NCI-H2081 treated with DMSO at 0.1 percent for 48 hours (cell line): ENCODE measurements at places on chromosomes 2 and 18.
A peak's percentile ranks its signal among the peaks of the same experiment; 100 is the strongest.

- no peak for DNase-seq
Observed at GRCh38 chr2:45180033-45180746, 170.9 kb upstream of the SIX2 start.

DNA sequence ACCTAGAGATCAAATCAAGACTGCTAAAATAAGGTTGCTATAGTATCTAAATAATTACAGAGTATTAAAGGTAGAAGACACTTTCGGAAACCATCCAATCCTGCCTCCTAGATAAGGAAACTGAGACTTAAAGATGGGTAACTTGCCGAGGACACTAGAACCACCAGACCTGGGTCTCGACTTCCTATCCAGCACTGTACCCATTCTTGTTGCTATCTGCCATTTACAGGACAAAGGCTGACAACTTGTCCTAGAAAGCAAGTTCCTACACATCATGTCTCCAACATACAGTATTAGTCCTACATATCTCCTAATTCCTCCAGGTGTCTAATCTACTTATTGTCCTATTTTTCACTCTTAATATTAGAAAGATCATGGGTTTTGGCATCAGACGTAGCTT lies 37.7 kb downstream of the TRAK2 start:
- DNase-seq, result no peak

GRCh38 chr18:51098082-51098481 lies 68.1 kb downstream of the SMAD4 start:
- DNase-seq, result no peak

- DNase-seq, result no peak
Observed at GRCh38 chr2:98127229-98127989, 40.4 kb downstream of the VWA3B start.

DNA sequence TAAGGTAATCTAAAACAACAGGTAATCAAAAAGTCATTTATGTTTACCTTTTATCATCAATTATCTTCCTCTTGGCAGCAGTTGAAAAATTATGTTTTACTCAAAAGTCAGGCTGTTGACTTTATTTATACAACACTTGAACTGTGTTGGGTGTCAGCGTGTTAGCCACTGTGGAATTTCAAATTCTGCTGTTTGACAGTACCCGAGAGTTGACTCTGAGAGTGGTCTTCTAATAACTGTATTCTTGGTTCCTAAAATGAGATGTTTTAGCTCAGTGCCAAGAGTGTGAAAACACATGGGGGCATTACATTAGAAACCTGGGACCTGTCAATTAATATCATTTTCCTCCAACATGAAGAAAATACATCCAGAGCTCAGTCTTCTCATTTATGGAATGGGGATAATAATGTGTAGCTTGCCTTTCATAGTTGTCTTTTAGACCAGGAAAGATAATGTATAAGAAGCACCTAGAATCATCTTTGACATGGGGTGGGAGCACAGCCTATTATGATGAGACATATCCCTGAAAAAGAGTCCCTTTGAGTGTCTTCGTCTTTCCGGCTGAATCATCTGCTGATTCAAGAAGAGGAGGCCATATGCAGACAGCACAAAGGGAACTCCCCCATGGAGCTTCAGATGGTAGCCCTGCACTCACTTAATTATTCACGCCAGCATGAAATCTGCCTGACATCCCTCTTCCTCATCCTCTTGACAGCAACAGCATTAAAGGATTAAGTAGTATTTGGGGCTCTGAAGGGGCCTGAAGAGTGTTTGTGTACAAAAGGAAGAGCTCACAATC lies 89.1 kb downstream of the AFF3 start:
- no peak for DNase-seq

DNA sequence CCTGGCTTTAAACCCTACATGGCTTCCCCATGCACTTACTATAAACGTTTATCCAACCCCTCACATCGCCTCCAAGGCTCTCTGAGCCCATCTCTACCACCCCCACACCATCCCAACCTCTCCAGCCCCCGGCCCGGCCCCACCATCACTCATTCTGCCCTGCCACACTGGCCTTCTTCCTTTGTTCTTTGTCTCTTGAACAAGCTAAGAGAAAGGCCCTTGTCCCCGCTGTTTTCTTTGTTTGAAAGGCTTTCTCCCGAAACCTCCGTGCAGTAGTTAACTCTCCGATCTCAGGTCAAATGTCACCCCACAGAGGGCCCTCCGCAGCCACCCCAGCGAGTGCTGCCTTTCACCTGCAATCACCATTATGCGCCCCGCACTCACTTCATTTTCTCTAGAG lies 100.4 kb downstream of the AFF3 start:
- DNase-seq, result no peak

DNA sequence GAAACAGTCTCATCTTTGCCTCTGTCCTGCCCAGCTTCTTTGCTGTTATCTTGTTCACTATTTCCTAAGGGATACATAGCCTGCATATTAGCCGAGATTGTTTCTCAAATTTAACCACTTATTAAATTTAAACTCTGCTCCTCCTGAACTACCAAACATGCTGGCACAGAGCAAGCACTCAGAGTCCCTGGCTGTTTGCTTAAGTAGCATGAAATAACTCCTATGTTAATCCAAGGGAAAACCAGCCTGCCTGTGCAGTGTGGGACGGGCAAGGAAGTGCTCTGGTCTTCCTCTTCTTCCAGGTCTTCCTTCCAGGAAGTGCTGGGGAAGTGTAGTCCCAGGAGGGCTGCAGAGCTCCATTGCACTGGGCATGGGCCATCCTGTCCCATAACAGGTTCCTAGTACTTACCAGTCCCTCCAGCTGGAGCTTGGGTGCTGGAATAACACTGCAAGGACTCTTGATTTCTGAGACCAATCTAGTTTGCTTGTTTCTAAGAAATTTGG lies 95.9 kb upstream of the IL1R2 start:
- no peak for DNase-seq

DNA sequence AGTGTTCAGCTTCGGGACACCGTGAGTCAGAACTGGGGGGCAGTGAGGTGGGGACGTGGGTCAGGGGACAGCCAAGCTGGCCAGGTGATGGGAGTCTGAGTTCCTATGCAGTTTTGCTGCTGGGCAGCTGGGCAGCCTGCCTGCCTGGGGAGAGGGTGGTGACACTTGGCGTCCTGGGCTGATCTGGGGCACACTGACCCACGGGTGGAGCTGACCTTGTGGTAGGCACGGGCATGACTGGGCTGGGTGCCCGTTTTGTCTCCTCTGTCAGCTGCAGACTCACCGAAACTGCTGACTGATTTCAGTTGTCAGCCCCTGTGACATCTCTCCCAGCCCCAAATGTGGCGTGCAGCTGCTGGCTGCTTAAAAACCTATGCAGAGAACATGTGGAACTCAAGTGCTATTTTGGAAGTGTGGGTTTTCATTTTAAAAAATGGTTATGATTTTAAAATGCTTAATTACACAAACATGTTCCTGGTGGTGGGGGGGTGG lies 32.6 kb upstream of the E2F6 start:
- no peak for DNase-seq

- DNase-seq, result no peak
Observed at GRCh38 chr2:98736464-98736889, 5.5 kb upstream of the MGAT4A start.

GRCh38 chr2:65212115-65212514 lies 15.5 kb upstream of the ACTR2 start:
- DNase-seq, result no peak

GRCh38 chr2:118091631-118092030 lies 3.4 kb downstream of the INSIG2 start:
- no peak for DNase-seq

DNA sequence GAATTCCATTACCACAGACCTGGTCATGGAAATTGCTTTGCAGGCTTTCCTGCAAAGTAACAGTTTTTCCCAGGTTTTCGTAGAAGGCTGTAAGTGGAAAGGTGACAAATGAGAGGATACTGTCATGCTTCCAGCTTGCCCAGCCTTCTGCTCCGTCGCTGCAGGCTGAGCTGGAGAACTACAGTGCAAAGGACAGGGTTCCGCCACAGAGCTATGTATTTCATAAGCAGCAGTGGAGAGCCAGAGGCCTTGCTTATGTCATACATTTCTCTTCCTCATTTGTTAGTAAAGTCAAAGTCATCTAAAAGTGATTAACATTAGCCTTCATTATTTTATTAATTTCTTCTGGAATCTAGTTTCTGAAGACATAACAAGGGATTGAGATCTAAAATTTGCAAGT lies 72.9 kb upstream of the RBM44 start:
- DNase-seq, result no peak

DNA sequence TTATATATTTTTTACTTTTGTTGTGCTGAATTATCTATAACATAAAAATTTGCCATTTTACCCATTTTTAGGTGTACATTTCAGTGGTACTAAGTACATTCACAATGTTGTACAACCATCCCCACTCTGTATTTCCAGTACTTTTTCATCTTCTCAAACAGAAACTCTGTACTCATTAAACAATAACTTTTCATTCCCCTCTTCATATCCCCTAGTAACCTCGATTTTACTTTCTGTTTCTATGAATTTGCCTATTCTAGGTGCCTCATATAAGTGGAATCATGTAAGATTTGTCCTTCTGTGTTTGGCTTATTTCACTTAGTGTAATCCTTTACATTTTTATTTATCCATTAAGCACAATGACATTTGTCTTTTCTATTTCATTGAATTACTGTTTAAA lies 51.3 kb downstream of the GTF2A1L start:
- DNase-seq, result no peak

DNA sequence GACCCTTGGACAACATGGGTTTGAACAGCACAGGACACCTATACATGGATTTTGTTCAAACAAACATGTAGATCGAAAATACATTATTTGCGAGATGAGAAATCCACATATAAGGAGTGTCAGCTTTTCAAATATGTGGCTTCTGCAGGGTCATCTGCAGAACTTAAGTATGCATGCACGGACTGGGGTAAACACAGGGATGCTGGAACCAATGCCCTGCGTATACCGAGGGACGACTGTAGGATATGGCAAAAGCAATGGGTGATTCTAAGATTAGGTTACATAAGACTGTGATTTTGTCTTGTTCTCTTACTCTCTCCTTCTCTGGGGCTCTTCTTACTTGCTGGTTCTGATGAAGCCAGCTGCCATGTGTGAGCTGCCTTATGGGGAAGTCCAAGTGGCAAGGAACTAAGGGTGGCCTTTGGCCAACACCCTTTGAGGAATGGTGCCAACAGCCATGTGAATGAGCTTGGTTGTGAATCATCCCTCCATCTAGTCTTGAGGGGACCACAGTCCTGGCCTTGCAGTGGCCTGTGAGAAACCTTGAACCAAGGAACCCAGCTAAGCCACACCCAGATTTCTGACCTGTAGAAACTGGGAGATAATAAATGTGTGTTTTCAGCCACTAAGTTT lies 66.5 kb downstream of the EVA1A start:
- no peak for DNase-seq

DNA sequence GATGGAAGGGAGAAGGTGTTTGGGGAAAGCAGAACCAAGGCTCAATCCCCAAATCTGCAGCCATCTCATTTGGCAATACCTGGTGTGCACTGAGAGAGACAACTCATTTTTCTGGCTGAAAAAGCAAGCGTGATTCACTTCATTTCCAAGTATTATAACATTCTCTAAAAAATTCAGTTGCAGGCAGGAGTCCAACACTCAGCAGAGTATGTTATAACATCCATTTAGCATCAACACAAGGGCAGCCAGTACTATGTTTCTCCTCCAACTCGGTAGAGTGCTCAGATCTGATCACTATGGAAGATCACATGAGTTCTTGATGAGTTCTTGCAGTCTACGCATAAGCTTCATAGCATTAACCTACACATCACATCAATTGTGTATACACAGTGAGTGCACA lies 99.4 kb upstream of the PID1 start:
- DNase-seq, result no peak

- peak; percentile 48 for DNase-seq
Observed at GRCh38 chr2:49111456-49111855, 42.9 kb downstream of the FSHR start.

GRCh38 chr18:71329114-71329513 lies 1040.3 kb downstream of the SOCS6 start:
- DNase-seq, result no peak

GRCh38 chr2:71923887-71924533 lies 223.7 kb downstream of the CYP26B1 start:
- no peak for DNase-seq

- no peak for DNase-seq
Observed at GRCh38 chr2:241645056-241645914, 7.8 kb downstream of the ATG4B start.

- no peak for DNase-seq
Observed at GRCh38 chr2:219327719-219328118, 4.8 kb downstream of the RESP18 start.

GRCh38 chr18:47036298-47036874 lies 965 bp upstream of the ELOA2 start:
- no peak for DNase-seq

GRCh38 chr2:201246280-201246679 lies 14.1 kb upstream of the CASP8 start:
- no peak for DNase-seq

GRCh38 chr18:79323471-79323870 lies 72.3 kb upstream of the NFATC1 start:
- no peak for DNase-seq

- DNase-seq, result no peak
Observed at GRCh38 chr2:183799761-183800160, 675.5 kb downstream of the NUP35 start.

DNA sequence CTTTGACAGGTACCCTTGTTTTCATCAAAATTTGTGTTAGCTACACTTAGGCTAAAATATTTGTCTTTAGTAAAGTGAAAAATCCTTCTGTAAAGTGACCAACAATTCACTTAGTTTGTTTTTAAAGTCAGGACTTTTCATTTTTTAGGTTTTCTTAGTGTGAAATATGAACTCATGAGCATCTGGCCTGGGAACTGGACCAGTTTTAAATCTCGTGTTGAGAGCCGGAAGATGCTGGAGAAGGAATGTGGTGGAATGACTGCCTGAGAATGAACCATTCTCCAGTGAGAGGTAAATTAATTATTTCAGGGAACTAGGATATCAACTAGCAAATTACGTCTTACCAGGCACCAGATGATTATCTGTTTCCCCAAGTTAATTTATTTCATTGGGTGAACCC lies 305.7 kb downstream of the AGPS start:
- DNase-seq, result no peak

GRCh38 chr2:215553946-215554345 lies 118.1 kb upstream of the FN1 start:
- no peak for DNase-seq

DNA sequence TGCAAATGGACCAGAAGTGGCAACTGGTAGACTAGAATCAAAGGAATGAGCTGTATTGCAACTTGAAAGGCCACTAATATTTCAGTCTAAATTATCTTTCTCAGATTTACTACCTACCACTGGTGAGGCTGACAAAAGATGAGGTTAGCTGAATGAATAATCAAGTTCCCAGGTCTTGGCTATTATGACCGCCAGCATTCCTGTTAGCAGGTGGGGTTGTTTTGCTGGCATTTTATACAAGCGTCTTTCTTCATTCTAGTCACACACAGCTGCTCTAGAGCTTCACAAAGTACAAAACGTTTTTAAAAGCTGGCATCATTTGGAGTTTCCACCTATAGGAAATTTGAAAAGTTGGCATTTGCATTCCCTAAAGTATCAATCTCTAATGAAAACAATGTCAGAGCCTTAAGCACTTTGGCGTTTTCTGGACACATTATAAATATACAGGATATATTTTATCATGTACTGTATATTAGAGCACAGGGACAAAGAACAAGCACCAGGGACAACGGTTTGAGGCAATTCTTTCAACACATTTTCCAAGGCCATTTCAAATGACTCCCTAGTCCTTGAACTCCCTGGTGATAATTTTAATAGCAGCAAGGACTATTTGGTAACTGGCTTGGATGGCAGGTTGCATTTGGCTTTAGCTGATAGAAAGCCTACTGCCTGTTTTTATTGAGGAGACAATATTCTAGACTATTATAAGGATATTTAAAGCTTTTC lies 410.2 kb upstream of the CHST9 start:
- no peak for DNase-seq

GRCh38 chr2:20573620-20574422 lies 77.1 kb downstream of the HS1BP3 start:
- no peak for DNase-seq
